Lung (tissue), 17 donors: ENCODE measurements at places on chromosomes 4 and X. TPM values are rescaled to one million over a fixed set of nuclear protein-coding genes. Genes with fewer than 3 reads are reported as not detected.

DNA sequence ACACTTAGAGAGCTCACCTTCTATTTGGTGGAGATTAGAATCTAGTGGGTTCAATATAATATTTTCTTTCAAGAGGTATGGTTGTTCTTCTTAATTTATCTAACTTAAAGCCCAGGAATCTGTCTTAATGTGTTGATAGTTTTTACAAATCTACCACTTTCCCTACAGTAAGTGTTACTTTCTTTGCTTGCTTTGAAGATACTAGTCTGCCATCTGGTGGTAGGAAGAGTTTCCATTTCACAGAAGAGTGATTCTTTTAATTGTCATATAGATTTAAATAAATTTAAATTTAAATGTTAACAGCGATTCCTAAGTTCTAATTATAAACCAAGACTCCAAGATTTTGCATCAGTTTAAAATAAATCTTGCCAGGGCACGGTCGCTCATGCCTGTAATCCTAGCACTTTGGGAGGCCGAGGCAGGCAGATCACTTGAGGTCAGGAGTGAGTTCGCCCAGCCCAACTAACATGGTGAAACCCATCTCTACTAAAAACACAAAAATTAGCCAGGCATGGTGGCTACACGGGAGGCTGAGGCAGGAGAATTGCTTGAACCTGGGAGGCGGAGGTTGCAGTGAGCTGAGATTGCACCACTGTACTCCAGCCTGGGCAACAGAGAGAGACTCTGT is 43.5 kb downstream of the NUDT9 start:
- DNase-seq = peak; percentile 60
- no peaks in the 10 kb centered on the region for H3K4me1 ChIP-seq

DNA sequence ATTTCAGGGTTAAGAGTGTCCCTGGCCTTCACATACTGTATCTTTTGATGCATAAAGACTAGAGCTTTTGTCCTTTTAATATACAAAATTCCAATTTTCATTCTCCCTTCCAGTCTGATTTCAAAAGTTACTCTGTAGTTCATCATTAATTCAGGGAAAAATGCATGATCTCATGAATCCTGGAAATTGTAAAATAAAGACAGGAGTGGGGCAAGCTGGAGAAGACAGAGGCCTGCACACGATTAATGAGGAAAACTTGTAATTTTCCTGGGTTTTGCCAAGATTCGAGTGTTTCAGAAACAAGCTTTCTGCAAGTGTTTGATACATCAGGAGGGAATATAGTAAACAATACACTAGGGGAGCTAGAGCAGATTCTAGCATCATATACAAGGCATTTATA is 947.9 kb downstream of the FAT4 start:
- H3K36me3 ChIP-seq = no peaks in the 10 kb centered on the region
- no peak overlapping the region for H3K27ac ChIP-seq
- H3K4me1 ChIP-seq = peaks cover 4% of the 10 kb centered on the region
- peak; percentile 48 for DNase-seq

DNA sequence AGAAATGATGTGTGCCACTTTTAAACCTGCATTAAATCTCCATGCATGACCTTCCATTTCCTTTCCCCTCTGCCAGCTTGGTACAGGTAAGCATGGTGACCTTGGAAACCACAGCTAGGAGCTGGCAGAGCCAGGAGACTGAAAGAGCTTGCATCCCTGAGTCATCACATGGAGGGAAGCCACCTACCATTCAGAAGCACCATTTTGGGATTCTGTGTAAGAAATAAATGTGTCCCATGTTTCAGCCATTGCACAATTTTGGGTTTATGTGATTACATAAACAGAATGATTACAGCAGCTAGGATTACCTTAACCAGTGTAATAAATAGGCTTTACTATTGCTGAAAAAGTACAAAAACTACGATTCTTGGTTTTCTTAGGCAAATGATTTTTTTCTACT is 17.3 kb upstream of the CCDC149 start:
- no peaks in the 10 kb centered on the region for H3K27me3 ChIP-seq
- peaks cover 1% of the 10 kb centered on the region for H3K4me1 ChIP-seq
- DNase-seq = no peak
- no peak overlapping the region for H3K27ac ChIP-seq
- no peaks in the 10 kb centered on the region for H3K36me3 ChIP-seq

GRCh38 chr4:48478273-48478672 is 4.9 kb upstream of the SLC10A4 start:
- H3K4me3 ChIP-seq = no peak overlapping the region
- no peak overlapping the region for H3K27ac ChIP-seq
- DNase-seq = no peak
- H3K27me3 ChIP-seq = no peaks in the 10 kb centered on the region
- H3K4me1 ChIP-seq = no peaks in the 10 kb centered on the region

- no peak overlapping the region for H3K4me3 ChIP-seq
- no peaks in the 10 kb centered on the region for H3K4me1 ChIP-seq
- H3K36me3 ChIP-seq = no peaks in the 10 kb centered on the region
- no peak overlapping the region for H3K27ac ChIP-seq
- DNase-seq = no peak
Observed at GRCh38 chr4:148630051-148630450, 187.8 kb upstream of the NR3C2 start.

DNA sequence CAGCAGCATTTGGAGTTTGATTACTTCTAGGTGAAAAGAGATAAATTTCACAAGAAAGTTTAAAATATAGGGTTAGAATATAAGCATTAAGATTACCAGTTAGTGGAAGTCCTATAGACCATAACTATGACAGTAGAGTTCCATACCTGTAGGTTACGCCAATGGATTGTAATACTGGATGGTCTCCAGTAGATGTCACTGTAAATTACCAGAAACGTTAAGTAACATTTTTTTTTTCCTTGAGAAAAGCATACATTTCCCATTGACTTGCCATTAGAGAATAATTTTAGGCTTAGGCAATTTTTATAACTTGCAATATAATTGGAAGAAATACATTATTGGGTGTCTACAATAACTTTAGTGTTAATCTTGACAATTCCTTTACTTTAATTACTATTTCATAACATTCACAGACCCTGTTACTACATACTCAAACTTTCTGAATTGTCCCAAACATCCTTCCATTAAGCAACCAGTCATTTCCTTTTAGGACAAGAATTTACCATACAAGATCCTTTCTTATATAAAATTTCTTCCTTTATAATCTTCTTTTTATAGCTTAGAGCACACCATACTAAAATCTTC is 304.1 kb upstream of the TECRL start:
- peak; percentile 21 for DNase-seq
- H3K4me1 ChIP-seq = no peaks in the 10 kb centered on the region
- no peaks in the 10 kb centered on the region for H3K27me3 ChIP-seq
- H3K36me3 ChIP-seq = no peaks in the 10 kb centered on the region

Gene TSPAN7
- total RNA-seq = 52.4 TPM
